ENCODE measurements at places on chromosomes 7 and 10.

DNA sequence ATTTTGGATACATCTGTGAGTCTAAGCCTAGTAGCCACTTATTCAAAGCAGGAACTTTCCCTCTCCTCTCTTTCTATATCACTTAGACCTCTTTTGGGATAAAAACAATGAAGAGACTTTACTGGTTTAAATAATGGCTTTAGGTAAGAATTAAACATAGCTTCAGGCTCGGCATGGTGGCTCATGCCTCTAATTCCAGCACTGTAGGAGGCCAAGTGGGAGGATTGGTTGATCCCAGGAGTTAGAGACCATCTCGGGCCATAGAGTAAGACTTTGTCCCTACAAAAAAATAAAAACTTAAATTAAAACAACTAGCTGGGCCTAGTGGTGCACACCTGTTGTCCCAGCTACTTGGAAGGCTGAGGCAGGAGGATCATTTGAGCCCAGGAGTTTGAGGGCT lies 304.3 kb downstream of the THSD7A start:
- no peak for DNase-seq

GRCh38 chr10:14062528-14063260 lies 268.0 kb downstream of the FRMD4A start:
- DNase-seq, result no peak

- no peak for DNase-seq
These were observed 126.8 kb downstream of the RSU1 start for GRCh38 chr10:16690417-16690816.

DNA sequence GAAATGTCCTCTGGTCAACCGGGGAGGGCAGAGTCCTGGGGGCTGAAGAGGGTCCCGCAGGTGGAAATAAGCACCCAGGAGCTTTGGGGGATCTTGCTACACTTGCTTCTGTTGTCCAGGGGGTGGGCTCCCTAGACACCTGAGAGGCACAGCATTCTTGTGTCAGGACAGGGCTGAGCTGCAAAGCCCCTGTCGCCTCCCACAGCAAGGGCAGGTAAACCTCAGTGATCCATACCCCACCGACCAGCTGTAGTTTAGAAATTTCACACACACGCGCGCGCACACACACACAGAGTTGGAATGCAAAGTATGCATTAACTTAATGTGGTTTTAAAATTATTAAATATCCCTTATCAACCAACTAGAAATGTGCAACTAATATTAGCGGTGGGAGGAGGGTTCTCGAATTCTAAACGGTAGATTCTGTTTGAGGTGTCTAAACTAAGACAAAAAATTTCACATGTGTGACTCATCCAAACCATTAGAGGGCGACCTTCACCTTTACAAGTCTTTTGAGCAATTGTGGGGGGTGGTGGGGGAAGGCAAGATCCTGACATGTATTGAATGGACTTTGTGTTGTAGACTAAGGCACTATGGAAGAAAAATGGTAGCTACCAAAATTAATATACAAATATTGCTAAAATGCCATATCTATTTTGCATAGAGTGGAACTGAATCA lies 34.3 kb upstream of the PTF1A start:
- peak; percentile 5 for DNase-seq

Data from umbilical cord (tissue), 2 donors.